ENCODE measurements at places on chromosomes 4 and X.

GRCh38 chr4:33160126-33160525 lies 2440.0 kb downstream of the PCDH7 start:
- DNase-seq = no peak

DNA sequence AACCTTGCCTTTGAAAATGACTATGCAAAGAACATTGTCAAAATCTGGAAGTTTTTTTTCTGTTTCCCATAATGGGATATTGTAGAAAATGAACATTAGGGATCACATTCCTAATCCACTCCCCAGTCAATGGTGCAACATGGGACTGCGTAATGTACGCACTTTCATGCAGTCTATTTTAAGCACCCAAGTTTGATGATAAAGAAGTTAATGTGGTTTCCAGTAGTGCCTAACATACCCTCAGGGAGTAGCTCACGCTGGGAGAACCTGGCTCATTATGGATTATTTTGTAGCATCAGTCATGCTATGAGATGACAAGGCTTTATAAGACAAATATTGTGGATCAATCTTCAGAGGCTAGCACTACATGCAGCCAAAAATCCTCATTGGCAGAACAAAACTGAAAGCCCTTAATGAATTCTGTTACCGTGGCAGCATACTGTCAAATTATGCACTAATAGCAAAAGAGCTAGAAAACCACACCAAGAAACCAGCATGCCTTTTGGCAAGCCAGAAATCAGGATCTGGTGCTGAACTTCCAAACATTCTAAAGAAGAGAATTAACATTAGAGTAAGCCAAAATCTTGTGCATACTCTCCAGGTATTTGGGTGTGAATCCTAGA lies 1392.8 kb upstream of the TENM3 start:
- no peak for DNase-seq

DNA sequence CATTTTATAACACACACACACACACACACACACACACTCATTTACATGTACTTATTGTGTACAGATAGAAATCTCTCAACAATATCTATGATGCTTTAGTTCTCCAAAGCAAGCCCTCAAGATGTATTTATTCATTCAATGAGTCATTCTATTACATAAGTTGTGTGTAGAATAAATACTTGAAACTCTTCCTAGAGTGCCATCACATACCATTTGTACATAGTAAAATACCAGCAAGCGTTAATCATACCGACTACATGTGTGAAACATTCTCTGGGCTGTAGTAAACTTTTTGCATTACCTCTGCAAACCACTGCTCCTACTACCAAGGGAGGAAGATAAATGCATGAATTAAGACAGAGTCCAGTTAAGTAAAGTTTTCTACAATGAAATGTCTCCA lies 70.9 kb downstream of the EPHA5 start:
- DNase-seq = no peak

GRCh38 chr4:189974056-189974455 lies 33.4 kb downstream of the FRG1 start:
- DNase-seq = no peak

DNA sequence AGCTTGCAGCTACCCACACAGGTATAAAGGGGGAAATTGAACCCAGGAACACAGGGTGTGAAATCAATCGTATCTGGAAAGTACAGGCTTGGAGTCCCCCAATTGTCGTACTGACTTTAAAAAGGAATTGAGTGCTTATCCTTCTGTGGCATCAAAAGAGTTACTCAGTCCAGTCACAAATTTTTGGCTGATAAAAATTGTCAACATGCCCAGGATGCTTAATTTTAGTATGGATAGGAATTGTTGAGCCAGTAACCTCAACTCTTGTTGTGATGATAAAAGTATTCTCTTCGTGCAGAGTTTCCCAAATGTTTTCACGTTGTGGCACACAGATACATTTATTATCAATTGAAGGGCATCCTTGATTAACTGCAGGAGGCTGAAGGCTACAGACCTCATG lies 43.6 kb upstream of the FTHL17 start:
- no peak for DNase-seq
